Right ventricle myocardium inferior (tissue), 1 donor: ENCODE measurements at places on chromosomes 12 and 14. TPM values are rescaled to one million over a fixed set of nuclear protein-coding genes. Genes with fewer than 3 reads are reported as not detected.

GPR135 gene
- total RNA-seq = 1.5 TPM

VWF gene
- total RNA-seq = 244 TPM

DNA sequence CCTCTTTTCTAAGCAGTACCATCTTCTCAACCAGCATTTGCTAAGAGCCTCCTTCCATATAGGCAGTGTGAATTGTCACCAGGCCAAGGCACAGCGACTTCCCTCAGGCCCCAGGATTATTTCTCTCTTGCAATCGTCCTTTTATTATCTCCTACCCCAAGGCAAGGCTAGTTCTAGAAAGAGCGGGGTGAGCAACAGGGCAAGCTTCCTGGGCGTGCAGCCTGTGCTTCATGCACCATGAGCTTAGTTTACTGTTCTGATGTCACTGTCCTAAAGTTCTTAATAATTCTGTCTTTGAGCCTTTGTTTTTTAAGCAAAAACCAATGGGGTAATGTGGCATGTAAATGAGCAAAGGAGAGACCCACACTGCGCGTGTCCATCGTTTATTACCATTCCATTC is 27.9 kb downstream of the DUSP6 start:
- no peak for DNase-seq

GRCh38 chr14:35708062-35708461 is 101.0 kb downstream of the RALGAPA1 start:
- DNase-seq = no peak

DNA sequence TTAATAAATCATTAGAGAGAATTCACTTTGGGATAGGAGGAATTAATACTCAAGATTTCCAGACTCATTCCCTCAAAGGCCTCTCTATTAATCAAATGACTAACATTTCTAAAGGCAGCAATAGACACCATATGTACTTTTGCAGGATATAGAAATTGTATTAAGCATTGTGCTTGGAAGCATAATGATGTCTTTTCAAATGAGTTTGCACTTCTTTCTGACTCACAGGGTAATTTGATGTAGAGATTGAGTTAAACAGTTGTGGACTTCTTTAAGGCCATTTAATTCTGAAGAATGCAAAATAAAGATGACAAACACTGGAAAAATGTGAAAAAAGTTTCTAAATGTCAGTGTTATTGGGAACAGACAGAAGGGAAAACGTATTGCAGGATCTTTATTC is 63.4 kb upstream of the CSRP2 start:
- no peak for DNase-seq

DNA sequence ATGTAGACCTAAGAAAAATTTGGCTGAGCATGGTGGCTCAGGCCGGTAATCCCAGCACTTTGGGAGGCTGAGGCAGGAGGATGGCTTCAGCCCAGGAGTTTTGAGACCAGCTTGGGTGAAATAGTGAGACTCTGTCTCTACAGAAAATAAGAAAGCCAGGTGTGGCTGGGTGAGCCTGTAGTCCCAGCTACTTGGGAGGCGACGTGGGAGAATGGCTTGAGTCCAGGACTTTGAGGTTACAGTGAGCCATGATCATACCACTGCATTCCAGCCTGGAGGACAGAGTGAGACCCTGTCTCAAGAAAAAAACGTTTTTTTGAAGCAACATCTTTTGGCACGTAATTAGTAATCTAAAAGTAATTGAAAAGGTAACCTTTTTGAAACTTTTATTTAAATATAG is 70.9 kb downstream of the FERMT2 start:
- no peak for DNase-seq

GRCh38 chr12:81070846-81071245 is 7.0 kb upstream of the ACSS3 start:
- no peak for DNase-seq

- no peak for DNase-seq
Measured at GRCh38 chr12:100733817-100734593, 60.6 kb upstream of the ANO4 start.

GRCh38 chr14:91332986-91333649 is 84.5 kb downstream of the CCDC88C start:
- no peak for DNase-seq

GRCh38 chr12:91178139-91178561 is 4.5 kb downstream of the DCN start:
- no peak for DNase-seq
